ENCODE measurements at places on chromosomes 6 and 20. TPM values are rescaled to one million over a fixed set of nuclear protein-coding genes. Genes with fewer than 3 reads are reported as not detected.

GRCh38 chr6:10720265-10720959, 2.5 kb upstream of the TMEM14C start:
- no peak overlapping the region for H3K4me3 ChIP-seq
- DNase-seq, result no peak
- H3K27me3 ChIP-seq, result no peaks in the 10 kb centered on the region

DNA sequence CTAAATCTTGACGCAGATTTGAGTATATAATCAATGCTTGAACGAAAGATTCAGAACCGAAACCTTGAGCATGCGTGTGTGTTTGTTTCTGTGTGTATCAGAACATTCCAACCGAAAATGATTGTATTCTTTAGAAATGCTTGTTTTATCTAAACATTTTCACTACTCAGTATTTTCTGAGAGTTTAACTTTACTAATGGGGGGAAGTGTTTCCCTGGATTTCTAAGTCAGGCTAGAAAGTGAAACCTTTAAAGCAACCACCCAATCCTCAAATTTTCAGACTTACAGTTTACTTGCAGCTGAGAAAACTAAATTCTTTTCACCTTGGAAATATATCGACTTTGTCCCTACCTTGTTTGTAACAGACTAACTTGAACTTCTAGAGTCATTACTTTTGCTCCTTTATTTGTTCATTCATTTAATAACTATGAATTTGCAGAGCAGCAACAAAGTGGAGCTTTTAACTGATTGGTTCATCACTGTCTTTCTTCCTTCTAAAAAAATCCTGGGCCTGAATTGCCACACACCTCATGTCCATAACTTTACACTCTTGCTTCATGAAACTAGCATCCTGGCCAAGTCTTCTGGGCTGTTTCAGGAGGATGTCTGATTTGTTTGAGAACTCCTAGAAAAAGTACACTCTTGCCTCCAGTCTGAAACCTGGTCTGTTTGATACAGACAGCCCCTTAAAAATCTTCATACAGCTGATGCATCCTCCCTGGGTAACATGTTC, 77.8 kb upstream of the XRN2 start:
- H3K36me3 ChIP-seq, result no peaks in the 10 kb centered on the region
- no peak overlapping the region for H3K27ac ChIP-seq
- DNase-seq, result no peak

DNA sequence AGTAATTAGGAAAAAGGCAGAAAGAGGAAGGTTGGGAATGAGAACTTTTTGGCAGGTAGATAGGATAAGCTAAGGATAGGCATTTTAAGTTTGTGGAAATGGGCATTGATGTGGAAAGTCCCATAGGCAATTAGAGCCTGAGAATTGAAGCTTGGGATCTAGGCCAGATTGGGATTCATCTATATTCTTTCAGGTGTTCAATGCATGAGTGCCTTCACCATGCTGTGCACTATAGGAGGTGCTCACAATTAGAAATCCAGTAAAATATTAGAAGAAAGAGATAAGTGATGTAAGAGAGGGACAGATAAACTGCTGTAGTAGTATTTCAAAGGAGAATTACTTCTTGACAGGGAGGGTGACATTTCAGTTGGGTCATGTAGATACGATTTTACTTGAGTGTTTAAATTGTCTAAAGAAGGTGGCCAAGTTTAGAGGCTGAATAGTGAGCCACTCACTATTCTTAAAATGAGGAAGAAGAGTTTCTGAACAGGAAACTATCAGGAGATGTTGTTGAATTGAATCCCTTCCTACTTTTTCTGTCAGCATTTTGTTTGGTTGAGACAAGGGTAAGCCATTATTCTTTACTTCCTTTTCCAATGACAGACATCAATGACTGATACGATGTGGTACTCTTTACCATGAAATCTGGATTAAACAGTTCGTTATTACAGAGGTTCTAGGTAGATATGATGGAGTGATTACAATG, 31.0 kb upstream of the CTAGE9 start:
- H3K4me3 ChIP-seq, result no peak overlapping the region
- H3K27me3 ChIP-seq, result no peaks in the 10 kb centered on the region
- H3K27ac ChIP-seq, result no peak overlapping the region

Gene LZTS3
- total RNA-seq, result 4.3 TPM

Gene MOG
- total RNA-seq, result not detected

Gene ZC2HC1B
- total RNA-seq, result not detected
